Kidney glomerular epithelial cell (primary cell): ENCODE measurements at places on chromosomes 3 and 15.

DNA sequence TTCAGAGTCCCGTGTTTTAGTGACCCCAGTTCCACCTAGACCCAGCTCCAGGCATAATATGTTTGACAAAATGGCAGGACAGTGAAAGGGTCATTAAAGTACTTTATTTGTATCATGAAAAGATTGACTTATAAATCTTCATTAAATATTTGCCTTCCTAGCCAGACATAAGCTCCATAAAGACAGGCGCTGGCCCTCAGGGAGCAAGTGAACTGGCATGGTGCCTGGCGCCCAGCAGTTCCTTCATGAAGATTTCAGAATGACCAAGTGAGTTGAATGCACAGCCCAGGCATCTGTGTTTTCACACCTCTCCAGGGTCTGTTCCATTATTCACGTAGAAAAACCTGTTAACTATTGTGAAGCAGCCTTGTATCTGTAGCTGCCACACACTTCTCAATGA lies 166.2 kb downstream of the GAP43 start:
- DNase-seq: no peak

GRCh38 chr15:71971905-71972304 lies 146.0 kb downstream of the MYO9A start:
- DNase-seq: no peak

- DNase-seq: peak; percentile 41
Observed at GRCh38 chr15:89647191-89647851, 7.9 kb downstream of the KIF7 start.

DNA sequence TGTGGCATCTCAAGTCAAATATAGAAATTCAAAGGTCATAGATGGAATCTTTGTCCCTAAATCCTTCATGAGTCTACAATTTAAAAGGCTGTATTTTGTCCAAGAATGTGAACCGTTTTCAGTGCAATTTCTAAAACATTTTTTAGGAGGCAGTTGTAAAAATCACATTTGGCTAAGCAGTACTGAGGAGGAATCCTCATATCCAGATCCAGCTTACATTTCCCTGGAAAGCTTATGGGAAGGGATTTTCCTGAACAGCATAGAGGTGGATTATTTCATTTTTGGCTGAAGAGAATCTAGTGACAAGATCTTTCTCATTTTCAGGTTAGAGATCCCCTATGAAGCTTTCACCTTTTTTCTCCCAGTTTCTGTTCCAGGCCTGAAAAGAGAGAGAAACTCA lies 178.4 kb downstream of the POLR2M start:
- no peak for DNase-seq

- peak; percentile 69 for DNase-seq
Observed at GRCh38 chr3:184234224-184234623, 4.8 kb downstream of the VWA5B2 start.

DNA sequence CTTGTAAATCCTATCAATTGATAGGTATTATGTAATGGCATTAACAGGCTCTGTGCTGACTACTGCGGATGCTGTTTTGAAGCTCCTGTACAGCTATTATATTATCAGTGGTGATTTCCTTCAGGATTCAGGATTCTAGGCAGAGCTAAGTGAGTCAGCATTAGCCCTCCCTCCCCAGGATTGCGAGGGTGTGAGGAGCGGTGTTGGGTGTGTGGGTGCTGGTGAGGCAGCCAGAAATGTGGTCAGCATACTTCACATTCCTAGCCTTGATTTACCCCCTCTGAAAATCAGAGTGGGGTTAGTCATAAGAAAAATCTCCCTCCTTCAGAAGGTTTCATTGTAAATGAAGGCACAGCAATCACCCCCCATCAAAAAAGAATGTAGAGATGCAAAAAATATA lies 72.5 kb downstream of the SNTN start:
- DNase-seq: peak; percentile 95

DNA sequence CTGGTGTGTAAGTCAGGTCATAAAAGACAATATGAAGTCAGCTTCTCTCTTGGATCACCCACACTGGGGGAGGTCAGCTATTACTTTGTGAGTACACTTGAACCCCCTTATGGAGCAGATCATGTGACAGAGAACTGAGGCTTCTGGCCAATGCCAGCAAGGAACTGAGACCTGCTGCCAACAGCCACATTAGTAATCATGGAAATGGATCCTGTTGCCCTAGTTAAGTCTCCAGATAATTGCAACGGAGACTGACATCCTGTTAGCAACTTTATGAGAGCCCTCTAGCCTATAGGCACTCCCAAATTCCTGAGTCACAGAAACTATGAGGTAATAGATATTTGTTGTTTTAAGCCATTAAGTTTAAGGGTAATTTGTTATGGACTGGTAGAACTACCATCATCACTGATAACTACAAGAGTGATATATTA lies 110.4 kb upstream of the GMNC start:
- no peak for DNase-seq

DNA sequence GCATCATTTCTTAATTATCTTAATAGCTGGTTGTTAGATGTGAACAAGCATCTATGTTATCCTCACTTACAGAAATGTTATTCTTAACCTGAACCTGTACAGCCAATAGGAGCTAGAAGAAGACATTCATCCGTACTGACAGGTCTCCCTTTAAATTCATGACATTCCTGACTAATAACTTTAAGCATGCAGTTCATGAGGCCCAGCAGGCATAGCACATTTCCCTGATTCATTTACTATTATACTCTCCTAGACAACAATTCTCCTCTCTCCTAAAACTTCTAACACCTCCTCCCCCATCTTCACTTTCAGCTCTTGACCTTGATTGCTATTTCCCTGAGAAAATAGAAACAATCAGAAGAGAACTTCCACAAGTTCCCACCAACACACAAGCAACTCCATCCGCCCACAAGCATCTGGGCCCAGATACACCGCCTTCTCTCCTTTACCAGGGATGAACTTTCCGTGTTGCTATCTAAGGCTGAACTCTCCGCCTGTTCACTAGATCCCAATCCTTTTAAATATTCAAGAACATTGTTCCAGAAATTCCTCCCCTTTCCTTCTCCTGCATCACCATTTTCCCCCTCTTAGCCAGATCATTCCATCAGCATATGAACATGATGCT lies 62.9 kb upstream of the SPRED1 start:
- DNase-seq: peak; percentile 28

- DNase-seq: no peak
Observed at GRCh38 chr3:48679411-48680391, 6.0 kb downstream of the NCKIPSD start.

GRCh38 chr3:185030399-185030798 lies 122.5 kb downstream of the C3orf70 start:
- no peak for DNase-seq

DNA sequence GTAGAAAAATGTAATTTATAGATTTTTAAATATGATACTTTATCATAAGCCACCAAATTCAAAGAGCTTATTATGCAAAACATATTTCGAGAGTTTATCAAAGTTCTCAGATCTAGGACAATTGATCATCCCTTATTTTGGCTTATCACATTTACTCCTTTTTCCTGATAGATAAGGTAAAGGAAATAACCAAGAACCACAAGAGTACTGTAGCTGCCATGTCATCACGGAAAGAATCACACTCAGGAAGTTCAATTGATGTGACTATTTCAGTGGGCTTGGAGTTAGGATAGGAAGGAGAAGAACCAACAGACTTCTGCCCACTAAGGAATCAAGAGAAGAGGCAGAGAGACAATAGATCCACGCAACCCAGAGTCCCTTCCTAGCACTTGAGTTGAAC lies 142.7 kb upstream of the TMCO5A start:
- DNase-seq: no peak

GRCh38 chr15:45355860-45356259 lies 22.5 kb downstream of the GATM start:
- no peak for DNase-seq

DNA sequence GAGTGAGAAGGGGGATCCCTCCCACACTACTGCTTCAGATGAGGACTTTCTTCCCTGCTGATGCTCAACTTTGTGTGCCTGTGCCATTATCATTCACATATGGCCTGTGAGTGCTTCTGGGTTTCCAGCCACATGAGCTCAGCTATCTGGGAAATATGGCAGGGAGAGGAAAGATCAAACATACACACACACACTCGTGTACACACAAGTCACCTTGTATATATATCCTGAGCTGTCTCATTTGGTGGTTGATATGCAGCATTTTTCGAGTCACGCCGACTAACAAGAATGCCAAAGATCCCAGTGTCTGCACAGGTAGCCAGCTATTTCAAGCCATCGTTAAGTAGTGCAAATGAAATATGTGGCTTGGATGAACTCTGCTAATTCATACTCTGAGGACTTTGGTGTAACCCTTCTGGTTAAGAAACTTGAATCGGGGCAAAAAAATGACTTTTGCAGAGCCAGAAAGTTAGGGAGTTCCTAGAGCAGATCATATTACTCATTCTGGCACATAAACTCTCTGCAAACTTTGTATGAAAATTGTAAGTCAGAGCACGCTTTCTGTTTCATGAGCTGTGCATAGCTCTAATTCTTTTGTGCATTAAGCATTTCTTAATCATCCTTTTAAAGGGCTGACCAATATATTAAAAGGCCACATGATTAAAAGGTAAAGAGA lies 24.9 kb upstream of the WNT5A start:
- peak; percentile 7 for DNase-seq

GRCh38 chr3:142888481-142889211 lies at the start of gene PCOLCE2:
PCOLCE2 (minus strand) TSS chr3:142889083; CDS start chr3:142888896, 187 bp downstream.
- DNase-seq: no peak

GRCh38 chr3:47394140-47394870 lies 13.5 kb downstream of the PTPN23 start:
- peak; percentile 54 for DNase-seq

DNA sequence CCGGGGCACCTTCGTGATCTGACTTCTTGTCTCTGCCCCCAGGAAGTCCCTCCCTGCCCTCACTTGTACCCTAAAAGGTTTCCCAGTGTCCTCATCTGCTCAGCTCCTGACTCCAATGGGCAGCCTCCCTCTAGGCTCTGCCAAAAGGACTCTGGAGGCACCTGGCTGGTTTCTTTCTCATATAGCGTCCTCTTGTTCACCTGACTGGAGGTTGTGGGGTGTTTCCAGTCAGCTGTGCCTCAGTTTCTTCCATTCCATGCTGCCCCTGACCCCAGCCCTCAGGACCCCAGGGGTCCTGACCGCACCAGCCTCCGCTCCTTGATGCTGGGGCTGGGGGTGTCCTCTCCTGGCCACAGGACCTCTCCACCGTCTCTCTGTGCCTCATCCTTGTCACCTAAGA lies 2.5 kb downstream of the PRR23E start:
- no peak for DNase-seq

GRCh38 chr15:48145923-48146322 lies 25.1 kb downstream of the SLC24A5 start:
- no peak for DNase-seq

GRCh38 chr3:29958816-29959215 lies 647.6 kb upstream of the TGFBR2 start:
- DNase-seq: no peak

DNA sequence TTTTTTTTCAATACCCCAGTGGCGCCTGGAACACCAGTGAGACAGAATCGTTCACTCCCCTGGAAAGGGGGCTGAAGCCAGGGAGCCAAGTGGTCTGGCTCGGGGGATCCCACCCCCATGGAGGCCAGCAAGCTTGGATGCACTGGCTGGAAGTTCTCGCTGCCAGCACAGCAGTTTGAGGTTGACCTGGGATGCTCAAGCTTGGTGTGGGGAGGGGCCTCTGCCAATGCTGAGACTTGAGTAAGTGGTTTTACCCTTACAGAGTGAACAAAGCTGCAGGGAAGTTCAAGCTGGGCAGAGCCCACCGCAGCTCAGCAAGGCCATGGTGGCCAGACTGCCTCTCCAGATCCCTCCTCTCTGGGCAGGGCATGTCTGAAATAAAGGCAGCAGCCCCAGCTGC lies 276.2 kb upstream of the CNTN6 start:
- DNase-seq: no peak

- no peak for DNase-seq
Observed at GRCh38 chr3:125337506-125337905, 37.6 kb downstream of the ZNF148 start.

DNA sequence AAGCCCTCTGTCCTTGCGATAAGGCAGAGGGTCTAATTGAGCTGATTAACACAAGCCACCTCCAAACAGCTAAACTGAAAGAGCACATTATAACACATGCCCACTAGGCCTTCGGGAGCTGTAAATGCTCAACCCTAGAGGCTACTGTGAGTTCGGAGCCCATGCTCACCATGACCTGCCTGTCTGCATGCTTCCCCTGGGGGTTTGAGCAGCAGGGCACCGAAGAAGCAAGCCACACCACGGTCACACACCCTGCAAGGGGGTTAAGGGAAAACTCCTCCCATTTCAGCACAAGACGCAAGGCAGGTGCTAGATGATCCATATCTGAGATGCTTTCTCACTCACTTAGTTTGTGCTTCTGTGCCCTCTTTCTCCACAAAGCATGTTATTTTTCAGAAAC lies 435.9 kb upstream of the CADM2 start:
- no peak for DNase-seq

GRCh38 chr3:62103531-62103930 lies 269.8 kb downstream of the FEZF2 start:
- DNase-seq: no peak

DNA sequence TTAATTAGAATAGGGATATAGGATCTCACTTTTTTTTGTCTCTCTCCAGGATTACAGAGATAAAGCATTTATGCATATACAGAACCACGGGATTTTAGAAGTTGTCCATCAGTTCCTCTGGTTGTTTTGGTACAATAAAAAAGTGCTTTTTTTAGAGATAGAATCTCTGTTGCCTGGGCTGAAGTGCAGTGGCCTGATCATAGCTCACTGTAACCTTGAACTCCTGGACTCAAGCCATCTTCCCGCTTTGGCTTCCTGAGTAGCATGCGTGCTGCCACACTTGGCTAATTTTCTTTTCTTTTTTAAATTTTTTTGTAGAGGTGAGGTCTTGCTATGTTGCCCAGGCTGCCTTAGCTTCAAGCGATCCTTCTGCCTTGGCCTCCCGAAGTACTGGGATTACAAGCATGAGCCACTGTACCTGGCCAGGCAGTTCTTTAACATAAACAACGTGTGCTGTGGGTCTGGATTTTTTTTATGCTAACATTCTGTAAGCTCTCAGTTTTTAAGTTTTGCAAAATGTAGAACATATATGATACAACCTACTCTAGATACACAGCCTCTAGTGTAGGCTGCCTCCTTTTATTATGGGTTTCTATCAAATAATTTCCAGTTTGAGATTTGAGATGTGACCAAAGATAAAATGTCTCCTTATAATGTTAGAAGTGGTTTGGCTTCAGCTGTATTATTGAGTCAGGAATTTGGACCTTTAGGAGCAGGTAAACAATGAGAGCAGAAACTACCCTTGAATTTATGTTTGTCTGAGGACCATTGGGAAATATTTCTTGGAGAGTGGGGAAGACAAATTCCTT lies 57.4 kb upstream of the ULK4 start:
- DNase-seq: no peak

DNA sequence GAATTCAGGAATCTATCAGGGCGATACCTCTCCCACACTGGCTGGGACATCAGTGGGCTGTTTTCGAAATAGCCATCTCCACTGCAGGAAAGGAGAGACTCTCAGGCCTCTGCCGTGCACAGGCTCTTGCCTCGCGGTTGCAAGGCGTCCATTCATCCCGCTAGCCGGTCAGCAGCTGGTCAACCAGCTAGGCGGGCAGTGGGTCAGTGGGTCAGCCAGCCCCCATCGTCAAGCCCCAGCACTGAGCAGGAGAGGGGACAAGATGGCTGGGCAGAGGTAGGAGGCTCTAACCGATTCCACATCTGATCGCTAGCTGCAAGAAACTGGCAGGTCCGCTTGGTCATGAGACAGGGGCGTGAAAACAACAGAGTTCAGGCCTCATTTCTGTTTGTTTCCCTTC lies 45.1 kb downstream of the MUC4 start:
- DNase-seq: no peak
